ENCODE measurements at places on chromosomes 5 and 9.

DNA sequence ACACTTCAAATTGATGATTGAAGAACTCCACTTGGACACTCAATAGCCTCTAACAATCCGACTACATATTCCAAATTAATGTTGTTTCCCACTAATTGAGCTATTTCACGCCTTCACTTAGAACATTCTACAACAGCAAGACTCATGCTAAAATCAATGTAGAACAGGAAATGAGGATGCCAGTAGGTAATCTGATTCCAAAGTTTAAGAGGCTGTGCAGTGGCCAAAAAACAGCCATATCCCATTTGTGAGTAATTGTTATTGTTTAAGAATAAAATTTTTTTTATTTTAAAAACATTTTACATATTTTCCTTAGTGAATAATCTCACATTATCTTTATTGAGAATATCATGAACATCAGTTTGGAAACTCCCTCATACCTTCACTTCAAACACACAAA is 35.7 kb upstream of the GHR start:
- no peak for DNase-seq

GRCh38 chr9:3526997-3527940 is 1.5 kb upstream of the RFX3 start:
- DNase-seq: peak; percentile 19

DNA sequence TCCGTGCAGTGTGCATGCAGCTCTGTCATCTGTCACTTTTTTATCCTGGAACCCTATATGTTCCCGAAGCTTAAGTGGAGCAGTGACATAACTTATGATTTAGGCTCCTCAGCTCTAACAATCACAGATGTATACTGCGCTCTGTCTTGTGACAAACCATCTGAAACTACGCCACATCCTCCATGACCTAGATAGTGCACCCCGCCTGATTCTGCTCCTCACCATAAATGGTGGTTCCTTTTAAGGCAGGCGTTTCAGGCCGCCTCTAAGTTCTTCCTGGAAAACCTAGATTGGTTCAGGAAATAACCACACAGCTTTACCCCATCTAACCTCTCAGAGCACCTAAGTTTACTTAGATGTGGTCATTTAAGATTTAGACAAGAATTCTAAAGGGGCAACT is 372.0 kb downstream of the CDH10 start:
- DNase-seq: no peak

DNA sequence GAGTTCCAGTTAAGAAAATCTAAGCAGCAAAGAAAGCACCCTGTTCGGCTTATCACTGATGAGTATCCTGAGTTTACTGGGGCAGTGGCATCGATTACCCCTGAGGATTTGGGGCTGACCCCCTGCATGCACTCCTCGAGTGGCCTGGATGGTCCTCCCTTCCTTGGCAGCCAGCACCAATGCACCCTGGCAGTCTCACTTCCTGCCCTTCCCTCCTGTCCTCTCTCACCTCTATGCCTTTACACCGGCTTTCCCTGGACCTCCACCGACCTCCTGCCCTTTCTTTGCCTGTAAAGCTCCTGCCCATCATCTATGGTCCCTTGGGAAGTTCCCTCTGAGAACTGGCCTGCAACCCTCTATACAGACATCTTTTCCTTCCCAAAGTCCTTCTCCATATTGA is 97.1 kb downstream of the TTLL11 start:
- DNase-seq: no peak

- DNase-seq: no peak
These were observed 565.6 kb downstream of the PRR16 start for GRCh38 chr5:121029536-121030245.

DNA sequence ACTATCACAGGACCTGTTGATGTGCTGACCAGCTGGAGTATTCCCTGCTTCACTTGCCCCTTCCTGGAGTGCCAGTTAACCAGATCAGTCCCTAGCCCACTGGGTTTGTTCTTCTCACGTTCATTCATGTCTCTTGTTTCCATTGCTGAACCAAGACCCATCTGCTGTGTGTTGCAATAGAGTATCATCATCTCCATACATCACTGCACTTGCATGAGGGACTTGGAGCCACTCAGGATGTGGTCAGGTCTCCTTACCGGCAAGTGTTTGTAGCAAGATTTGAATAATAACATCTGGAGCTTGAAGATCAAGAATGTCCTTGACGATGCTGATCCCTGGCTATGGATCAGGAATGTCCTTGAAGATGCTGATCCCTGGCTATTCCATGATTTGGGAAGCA is 358.6 kb downstream of the IRX1 start:
- no peak for DNase-seq

DNA sequence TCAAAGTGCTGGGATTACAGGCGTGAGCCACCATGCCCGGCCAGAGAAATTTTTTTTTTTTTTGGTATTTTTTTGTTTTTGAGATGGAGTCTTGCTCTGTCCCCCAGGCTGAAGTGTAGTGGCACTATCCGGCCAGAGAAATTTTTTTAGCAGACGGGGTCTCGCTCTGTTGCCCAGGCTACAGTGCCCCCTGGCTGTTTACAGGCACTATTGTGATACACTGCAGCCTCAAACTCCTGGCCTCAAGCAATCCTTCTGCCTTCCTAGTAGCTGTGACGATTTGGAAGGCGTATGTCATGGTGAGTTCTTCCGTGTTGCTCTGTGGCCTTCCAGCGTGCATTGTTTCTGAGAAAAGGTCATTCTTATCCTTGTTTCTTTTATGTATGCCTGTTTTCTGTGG is 47.5 kb downstream of the CNOT6 start:
- no peak for DNase-seq

DNA sequence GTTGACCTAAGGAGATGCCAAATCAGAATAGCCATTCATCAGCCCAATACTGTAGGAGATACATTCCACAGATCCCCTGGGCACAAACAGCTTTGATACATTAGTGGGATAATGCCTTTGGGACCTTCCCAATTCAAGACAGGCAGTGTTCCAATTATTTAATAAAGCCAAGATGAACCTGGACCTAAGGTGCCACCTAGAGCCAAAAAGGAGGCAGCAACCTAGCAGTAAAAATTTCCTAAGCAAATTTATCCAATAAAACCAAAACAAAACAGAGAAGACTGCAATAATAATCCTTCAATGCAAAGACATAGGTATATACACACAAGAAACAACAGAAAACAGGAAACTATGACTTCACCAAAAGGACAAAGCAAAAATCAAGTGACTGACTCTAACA is 253.0 kb downstream of the HINT1 start:
- peak; percentile 33 for DNase-seq

DNA sequence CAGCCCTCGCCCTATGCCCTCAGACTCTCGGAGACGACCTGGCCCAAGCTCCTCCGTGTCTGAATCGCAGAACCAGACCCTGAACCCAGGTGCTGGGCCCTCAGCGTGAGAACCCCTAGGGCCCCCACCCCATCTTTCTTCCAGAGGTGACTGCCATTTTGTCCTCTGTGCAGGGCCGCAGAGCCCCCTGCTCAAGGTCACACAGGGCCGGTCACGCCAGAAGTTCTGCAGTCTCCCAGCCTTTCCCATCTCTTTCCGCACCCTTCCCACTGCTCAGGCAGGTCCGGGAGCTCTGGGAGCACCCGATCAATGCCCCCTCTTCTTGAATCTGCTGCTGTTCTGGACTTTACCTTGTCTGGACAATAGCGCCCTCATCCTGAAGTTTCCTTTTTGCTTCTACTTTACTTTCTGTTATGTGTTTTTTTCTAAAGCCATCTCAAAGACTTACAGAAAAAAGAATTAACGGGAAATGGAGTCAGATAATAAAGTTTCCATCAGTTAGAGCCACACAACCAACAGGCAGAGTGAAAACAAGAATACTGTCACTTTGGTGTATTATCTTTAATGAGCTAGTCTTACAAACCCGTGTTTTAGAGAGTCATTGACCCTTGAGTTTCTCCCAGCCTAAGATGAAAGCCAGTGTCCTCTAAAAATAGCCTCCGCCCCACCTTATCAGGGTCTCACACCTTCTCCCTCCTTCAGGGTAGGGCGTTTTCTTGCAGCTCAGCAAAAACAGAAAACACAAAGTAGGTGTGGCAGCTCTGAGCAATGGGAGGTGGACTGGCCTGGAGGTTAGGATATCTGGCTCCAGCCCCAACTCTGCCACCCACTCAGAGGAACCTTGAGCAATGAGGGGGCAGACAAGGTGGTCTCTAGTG is 1.8 kb downstream of the TMOD1 start:
- DNase-seq: no peak

DNA sequence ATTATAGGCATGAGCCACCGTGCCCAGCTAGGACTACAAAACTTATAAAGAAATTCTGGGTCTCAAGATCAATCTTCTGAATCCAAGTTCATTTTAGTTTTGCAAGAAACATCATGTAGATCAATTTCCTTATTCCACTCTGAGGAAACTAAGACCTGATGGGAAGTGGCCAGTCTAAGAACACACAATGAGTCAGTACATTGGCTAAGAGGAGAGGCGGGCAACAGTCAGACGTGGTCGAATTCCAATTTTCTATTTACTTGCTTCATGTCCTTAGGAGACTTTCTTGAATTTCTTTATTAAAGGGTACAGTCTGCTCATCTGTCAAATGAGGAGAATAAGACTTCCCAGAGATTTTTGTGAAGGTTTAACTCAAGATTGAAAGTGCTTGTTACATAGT is 432.1 kb upstream of the BRINP1 start:
- DNase-seq: no peak

GRCh38 chr5:78895616-78896015 is 89.5 kb downstream of the ARSB start:
- peak; percentile 21 for DNase-seq

GRCh38 chr9:98256756-98257155 is 1.3 kb upstream of the TBC1D2 start:
- DNase-seq: no peak

DNA sequence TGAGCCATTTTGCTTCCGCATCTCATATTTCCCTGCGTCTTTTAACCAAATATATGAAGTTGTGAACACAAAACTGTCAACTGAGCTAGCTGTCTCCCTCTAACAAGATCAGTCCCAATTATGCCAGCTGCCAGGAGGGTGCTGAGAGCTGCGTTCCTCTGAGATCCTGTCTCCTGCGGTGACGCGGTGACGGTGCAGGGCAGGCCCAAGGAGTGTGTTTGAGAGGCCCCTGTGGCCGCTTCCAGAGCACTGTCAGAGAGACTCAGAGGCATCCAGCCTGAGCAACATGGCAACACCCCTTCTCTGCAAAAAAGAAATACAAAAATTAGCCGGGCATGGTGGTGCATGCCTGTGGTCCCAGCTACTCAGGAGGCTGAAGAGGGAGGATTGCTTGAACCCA is 126.3 kb upstream of the FOXD4L5 start:
- DNase-seq: no peak

GRCh38 chr9:127293767-127294166 is 29.2 kb downstream of the GARNL3 start:
- no peak for DNase-seq

DNA sequence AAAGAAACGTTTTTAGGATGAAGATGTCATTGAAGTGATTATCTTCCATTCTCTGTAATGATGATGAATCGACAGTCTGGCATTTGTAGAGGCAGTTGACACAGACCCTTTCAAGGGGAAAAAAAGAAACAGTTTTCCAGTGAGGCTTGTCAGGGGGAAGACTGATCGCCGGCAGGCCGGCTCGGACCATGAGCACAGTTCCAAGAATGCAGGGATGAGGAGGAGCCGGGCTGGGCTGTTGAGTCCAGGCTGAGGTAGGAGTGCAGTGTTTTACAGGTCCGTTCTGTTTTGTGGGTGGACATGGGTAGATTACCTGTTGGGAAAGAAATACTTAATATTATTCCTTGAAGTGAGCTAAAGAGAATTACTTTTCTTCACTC is 194.6 kb downstream of the AOPEP start:
- peak; percentile 76 for DNase-seq

DNA sequence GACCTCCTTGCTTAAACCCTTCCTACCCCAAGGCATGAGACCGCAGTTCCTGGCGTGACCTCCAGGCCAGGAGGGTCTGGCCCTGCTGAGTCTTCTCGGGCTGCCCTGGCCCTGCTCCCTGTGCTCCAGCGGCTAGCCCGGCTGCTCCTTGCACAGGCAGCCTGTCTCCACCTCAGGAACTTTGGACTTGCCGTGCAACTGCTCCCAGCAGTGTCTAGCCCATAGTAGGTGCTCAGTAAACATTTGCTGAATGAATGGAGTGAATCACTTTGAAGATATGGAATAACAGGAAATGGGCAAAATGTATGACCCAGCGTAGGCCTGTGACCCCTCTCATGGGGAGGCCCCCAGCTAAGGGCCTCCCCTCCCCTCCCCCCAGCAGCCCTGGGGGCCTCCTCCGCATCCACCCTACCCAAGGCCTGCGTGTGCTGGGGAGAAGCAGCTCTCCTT is 127.1 kb downstream of the ZNF354C start:
- DNase-seq: no peak

DNA sequence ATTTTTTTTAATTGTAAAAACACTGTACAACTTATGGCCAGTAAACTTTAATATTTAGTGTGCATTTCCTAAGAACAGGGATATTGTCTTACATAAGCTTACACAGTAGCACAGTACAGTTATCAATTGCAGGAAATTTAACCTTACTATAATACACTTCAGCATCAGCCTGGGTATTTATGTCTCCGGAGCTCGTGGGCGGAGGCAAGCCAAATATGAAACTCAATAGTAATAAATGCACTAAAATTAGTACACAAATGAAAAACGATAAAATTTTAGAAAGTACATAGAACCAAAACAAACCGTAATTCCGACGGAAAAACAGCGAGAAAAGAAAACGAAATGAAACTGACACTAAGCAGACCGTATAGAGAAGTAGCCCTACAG is 91.2 kb downstream of the ANXA2R start:
- DNase-seq: no peak

- DNase-seq: no peak
These were observed 12.5 kb upstream of the SLC1A3 start for GRCh38 chr5:36593867-36594266.

DNA sequence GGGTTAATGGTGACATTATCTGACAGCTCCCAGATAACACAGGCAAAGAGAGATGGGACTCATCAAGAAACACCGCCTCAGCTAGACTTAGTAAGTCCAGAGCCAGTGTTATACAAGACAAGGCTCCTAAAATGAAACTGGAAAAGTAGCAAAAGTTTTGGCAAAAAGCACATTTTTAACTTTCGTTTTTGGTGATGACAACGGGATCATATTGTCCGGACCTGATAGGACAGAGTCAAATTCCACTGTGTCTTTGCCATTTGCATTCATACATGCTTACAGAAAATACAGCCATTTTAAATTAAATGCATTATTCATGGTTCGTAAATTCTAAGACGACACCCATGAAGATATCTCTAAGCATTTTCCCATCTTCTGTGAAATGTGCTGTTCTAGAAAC is 152.1 kb downstream of the CRB2 start:
- no peak for DNase-seq

- no peak for DNase-seq
These were observed 309.0 kb downstream of the MAN2A1 start for GRCh38 chr5:109998726-109999125.

GRCh38 chr5:117318528-117318927 is 743.9 kb upstream of the SEMA6A start:
- peak; percentile 17 for DNase-seq

- DNase-seq: no peak
These were observed 107.1 kb upstream of the LMX1B start for GRCh38 chr9:126506361-126507317.

GRCh38 chr5:30103452-30104202 is 1089.9 kb upstream of the CDH6 start:
- no peak for DNase-seq

- peak; percentile 72 for DNase-seq
These were observed 10.8 kb downstream of the TSPAN17 start for GRCh38 chr5:176658007-176658599.
